ENCODE measurements at places on chromosomes 7 and 10.

DNA sequence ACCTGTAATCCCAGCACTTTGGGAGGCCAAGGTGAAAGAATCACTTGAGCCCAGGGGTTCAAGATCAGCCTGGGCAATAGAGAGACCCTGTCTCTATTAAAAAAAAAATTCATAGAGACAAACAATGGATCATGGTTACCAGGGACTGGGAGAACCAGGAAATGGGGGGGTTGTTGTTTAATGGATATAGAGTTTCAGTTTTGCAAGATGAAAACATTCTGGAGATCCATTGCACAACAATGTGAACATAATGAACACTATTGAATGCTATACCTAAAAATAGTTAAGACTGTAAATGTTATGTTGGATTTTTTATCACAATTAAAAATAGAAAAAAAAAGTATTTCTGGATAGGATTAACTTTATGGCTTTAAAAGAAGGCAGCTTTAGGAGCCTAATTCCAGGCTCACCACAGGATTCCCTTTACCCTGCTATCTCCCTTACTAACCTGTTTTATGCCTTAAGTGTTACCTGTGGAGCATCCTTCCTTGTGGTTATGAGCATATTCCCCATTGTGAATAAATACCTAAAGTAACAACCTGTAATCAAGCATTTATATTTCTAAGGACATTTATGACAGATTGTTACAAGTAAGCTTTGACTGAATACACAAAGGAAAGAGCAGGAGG is 45.1 kb upstream of the SGCE start:
- DNase-seq: no peak

DNA sequence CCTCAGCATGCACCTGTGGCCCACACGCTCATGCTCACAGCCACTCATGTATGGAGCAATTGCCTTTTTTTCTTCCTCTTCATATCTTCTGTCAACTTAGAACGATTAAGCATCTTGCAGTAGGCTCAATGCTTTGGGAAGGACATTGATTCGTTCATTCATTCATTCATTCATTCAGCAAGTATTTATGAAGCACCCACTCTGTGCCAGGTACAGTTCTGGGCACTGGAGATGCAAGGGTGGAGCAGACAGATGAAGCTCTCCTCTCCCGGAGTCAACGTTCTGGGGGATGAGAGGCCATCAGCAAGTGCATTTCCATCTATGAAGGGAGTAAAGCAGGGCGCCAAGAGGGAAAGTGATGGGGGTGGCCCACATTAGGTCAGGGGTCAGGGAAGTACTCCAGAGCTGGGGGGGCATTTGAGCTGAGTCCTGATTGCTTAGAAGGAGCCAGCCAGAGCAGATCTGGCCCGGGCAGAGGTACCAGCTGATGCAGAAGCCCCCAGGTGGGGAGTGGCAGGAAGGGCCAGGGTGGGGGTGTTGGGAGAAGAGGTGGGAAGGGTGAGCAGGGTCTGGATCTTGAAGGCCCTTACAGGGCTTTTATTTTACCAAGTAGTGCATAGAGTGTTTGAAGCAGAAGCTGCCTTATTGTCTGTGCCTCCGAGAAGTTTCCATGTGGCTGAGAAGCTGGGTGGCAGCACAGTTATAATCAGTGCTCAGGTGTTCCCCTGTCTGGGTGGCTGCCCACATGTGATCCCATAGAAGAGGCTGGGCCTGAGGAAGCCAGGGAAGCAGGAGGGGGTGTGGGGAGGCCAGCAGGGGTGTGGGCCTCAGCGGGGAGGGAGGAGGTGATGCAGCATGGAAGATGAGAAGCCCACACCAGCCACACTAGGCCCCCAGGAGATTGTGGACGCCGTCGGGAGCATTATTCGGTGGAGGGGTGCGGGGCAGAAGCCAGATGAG is 36.2 kb downstream of the CHST3 start:
- DNase-seq: no peak

DNA sequence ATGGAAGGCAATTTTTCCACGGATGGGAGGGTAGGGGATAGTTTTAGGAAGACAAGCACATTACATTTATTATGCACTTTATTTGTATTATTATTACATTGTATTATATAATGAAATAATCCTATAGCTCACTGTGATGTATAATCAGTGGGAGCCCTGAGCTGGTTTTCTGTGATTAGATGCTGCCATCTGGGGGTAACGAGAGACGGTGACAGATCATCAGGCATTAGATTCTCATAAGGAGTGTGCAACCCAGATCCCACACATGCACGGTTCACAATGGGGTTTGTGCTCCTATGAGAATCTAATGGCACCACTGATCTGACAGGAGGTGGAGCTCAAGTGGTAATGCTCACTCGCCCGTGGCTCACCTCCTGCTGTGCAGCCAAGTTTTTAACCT is 103.9 kb upstream of the STK17A start:
- DNase-seq: no peak

DNA sequence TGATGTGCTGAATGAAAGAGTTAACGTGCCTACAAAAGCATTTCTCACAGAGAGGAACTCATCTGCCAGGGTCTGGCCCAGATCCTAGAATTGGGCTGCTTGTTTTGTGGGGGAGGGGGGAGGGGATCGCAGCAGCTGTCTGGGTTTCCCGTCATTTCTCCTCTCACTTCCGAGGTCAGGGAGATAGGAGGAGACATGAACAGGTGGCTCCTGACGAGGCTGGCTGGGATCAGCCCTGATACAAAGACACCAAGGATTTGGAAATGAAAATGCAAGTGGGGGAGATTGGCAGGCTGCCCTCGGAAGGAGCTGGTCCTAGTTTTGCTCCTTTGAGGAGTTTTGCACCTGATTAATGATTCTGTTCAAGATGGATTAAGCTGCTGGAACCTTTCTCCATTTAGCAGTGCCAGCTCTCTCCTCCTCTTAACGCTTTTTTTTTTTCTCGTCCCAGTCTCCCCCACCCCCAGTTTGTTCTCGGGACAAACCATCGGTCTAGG is 86.8 kb upstream of the KMT2C start:
- no peak for DNase-seq

GRCh38 chr7:108280136-108280535 is 150.0 kb upstream of the LAMB4 start:
- no peak for DNase-seq

GRCh38 chr7:74467876-74468275 is 14.2 kb downstream of the GTF2IRD1 start:
- no peak for DNase-seq
